Osteocyte (in vitro differentiated cells): ENCODE measurements at places on chromosomes 4 and X. TPM values are rescaled to one million over a fixed set of nuclear protein-coding genes. Genes with fewer than 3 reads are reported as not detected.

Gene NAA11
- total RNA-seq: not detected in 2 replicates

Gene ANXA10
- total RNA-seq: not detected in 2 replicates

Gene CT45A9
- total RNA-seq: not detected in 2 replicates

Gene PNMA5
- total RNA-seq: not detected in 2 replicates

Gene MID1
- total RNA-seq: 10.2 and 12.7 TPM in 2 replicates

Gene N4BP2
- 14.9 and 16.4 TPM in 2 replicates for total RNA-seq

GRCh38 chr4:7325541-7325940 lies 109.2 kb downstream of the PSAPL1 start:
- H3K27me3 ChIP-seq: no peaks in the 10 kb centered on the region
- no peak overlapping the region for H3K27ac ChIP-seq
- no peak overlapping the region for H3K4me3 ChIP-seq
- H3K36me3 ChIP-seq: no peaks in the 10 kb centered on the region
- H3K4me1 ChIP-seq: peaks cover 26% of the 10 kb centered on the region

DNA sequence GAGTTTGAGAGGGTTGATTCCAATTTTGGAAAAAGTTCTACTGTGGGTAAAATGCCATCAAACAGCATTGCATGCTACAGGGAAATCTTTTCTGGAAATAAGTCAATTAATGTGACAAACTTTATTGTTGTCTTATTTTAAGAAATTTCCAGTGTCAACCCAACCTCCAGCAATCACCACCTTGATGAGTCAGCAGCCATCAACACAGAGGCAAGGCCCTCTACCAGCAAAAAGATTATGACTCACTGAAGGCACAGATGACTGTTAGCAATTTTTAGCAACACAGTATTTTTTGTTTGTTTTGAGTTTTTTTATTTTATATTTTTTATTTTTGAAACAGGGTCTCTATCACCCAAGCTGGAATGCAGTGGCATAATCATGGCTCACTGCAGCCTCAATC lies 165.4 kb upstream of the C1QTNF7 start:
- H3K4me1 ChIP-seq: no peaks in the 10 kb centered on the region
- DNase-seq: no peak
- no peak overlapping the region for H3K4me3 ChIP-seq
- no peaks in the 10 kb centered on the region for H3K36me3 ChIP-seq

GRCh38 chr4:99847362-99847976 lies 30.8 kb downstream of the DAPP1 start:
- no peaks in the 10 kb centered on the region for H3K27me3 ChIP-seq
- H3K27ac ChIP-seq: no peak overlapping the region
- no peak overlapping the region for H3K4me3 ChIP-seq
- no peaks in the 10 kb centered on the region for H3K4me1 ChIP-seq

DNA sequence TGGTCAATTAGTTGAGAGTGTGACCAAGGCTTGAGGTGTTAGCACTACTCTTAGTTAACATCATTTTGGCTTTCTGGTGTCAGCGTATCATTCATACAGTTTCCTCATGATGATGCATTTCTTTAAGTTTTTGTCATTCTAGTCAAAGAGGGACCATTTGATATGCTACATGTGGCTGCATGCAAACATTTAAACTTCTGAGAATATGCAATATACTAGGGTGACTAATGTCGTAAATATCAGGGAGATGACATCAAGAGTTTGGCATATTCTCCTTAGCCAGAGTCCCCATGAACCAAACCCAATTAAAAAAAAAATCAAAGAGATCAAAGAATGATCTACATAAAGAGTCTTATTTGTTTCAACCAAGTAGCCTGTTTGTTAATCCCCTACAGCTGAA lies 537.4 kb upstream of the PCDH7 start:
- peaks cover 5% of the 10 kb centered on the region for H3K4me1 ChIP-seq
- H3K36me3 ChIP-seq: no peaks in the 10 kb centered on the region
- H3K4me3 ChIP-seq: no peak overlapping the region
- H3K27ac ChIP-seq: no peak overlapping the region
- DNase-seq: no peak

GRCh38 chrX:68945081-68945602 lies 116.3 kb downstream of the EFNB1 start:
- DNase-seq: no peak
- no peaks in the 10 kb centered on the region for H3K36me3 ChIP-seq
- peaks cover 19% of the 10 kb centered on the region for H3K4me1 ChIP-seq
- H3K27me3 ChIP-seq: no peaks in the 10 kb centered on the region
- H3K27ac ChIP-seq: no peak overlapping the region

DNA sequence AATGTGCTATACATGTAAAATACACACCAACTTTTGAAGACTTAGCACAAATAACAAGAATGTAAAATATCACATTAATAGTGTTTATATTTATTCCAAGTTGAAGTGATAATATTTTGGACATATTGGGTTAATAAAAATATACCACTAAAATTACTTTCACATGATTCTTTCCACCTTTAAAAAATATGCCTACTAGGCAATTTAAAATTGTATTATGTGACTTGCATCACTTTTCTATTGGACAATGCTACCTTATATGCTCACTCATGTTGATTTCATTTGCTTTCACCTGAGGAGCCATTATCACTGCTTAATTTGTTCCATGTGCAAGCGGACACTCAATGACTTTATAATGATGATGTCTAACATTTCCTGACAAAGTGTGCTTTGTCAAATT lies 3.4 kb upstream of the PACRGL start:
- no peak overlapping the region for H3K27ac ChIP-seq
- peaks cover 19% of the 10 kb centered on the region for H3K27me3 ChIP-seq
- no peaks in the 10 kb centered on the region for H3K36me3 ChIP-seq
- no peak for DNase-seq
- peaks cover 16% of the 10 kb centered on the region for H3K4me1 ChIP-seq

DNA sequence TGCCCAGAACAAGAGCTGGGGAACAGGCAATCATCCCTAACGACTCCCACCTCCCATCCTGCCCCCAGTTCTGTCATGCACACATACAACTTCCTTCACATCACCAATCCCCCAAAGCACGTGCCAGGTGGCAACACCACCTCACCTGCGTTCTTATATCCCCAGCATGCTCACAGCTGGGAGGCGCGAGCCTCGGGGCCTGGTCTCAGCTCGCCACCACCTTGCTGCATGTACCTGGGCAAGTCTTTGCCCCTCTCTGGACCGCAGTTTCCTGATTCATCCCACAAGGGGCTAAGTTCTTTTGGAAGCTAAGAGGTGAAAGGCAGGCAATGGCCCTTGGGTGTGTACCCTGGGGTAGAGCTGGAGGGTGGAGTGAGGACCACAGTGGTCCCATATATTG lies 119.2 kb upstream of the PJA1 start:
- no peaks in the 10 kb centered on the region for H3K4me1 ChIP-seq
- H3K27me3 ChIP-seq: no peaks in the 10 kb centered on the region
- no peaks in the 10 kb centered on the region for H3K36me3 ChIP-seq
- no peak for DNase-seq
- no peak overlapping the region for H3K4me3 ChIP-seq

DNA sequence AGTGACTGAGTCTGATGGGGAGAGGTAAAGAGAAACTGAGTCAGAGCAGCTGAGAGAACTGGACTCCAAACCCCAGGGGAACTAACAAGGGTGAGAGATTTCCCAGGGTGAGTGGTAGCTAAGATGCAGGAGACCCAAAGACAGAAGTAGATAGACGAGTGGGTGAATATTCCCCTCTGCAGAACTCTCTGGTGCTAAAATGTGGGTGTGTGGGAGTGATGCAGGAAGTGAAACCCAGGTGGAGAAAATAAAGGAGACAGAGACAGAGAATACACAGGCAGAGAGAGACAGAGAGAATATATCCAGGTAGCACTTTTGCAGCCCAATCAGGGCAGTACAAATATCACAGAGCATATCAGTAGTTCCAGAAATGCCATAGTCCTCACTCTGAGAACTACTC lies 212.5 kb upstream of the ZIC3 start:
- no peak for DNase-seq
- H3K27ac ChIP-seq: no peak overlapping the region
- H3K36me3 ChIP-seq: no peaks in the 10 kb centered on the region
- H3K27me3 ChIP-seq: no peaks in the 10 kb centered on the region
- H3K4me3 ChIP-seq: no peak overlapping the region

DNA sequence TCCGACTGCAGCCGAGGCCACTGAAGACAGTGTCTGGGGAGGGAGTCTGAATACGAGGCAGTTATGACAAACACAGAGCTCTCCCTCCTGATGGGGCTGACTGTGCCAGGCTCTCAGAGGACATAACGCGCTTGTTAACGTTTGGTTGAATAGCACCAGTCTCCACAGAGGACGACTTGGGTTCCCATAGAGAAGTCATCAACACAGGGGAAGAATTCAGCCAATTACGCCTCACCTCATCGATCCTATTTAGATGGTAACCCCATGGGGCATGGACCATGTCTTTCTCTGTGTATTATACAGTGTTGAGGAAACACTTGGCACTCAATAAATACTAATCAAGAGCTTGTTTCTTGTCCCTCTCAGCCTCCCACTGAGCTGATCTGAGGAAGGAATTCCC lies 642.6 kb upstream of the LCORL start:
- H3K4me1 ChIP-seq: no peaks in the 10 kb centered on the region
- no peak overlapping the region for H3K27ac ChIP-seq
- no peaks in the 10 kb centered on the region for H3K36me3 ChIP-seq
- no peaks in the 10 kb centered on the region for H3K27me3 ChIP-seq
- DNase-seq: no peak

DNA sequence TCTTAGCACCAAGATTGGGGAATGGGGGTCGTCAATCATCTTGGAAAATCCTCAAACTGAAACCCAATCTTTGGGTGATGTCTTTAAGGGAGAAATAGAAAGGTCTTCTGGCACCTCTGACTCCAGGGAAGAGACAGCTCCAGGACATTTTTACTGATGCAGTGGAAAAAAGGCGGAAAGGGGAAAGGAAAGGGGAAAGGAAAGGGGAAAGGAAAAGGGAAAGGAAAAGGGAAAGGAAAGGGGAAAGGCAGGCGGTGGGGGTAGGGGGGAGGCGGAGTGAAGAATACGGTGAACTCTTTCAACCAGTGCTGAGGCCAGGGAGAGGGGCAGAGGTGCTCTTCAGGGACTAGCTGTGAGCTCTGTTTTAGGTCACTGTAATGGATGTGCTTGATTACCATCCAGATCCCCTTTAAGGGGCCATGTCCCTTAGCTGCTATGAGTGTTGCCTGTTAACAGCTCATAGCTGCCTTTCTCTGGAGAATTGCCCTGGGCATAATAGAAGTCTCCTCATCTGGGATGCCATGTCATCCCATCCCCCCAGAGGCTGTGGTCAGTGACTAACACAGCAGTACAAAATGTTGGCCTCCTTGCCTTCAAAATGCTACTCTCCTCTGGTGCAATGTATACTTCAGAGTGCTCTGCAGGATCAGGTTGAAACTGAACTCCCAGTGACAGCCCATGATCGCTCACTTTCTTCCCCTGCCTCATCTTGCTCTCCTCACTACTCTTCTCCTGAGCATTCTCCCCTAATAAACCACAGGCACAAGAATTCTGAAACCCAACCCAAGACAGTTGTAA lies 92.4 kb upstream of the AP1S2 start:
- no peaks in the 10 kb centered on the region for H3K36me3 ChIP-seq
- no peaks in the 10 kb centered on the region for H3K27me3 ChIP-seq
- no peak overlapping the region for H3K4me3 ChIP-seq
- no peak for DNase-seq
- peak overlapping the region; percentile 49 for H3K27ac ChIP-seq

GRCh38 chr4:18847249-18847890 lies 825.8 kb upstream of the LCORL start:
- no peaks in the 10 kb centered on the region for H3K36me3 ChIP-seq
- no peak for DNase-seq
- no peak overlapping the region for H3K27ac ChIP-seq
- H3K4me1 ChIP-seq: no peaks in the 10 kb centered on the region
- no peaks in the 10 kb centered on the region for H3K27me3 ChIP-seq

GRCh38 chr4:176319151-176319703 lies 539 bp upstream of the SPCS3 start:
- peaks cover 34% of the 10 kb centered on the region for H3K4me1 ChIP-seq
- H3K36me3 ChIP-seq: peaks cover under 1% of the 10 kb centered on the region
- no peaks in the 10 kb centered on the region for H3K27me3 ChIP-seq
- peak overlapping the region; percentile 97 for H3K27ac ChIP-seq
- H3K4me3 ChIP-seq: peak overlapping the region; percentile 90

- no peak overlapping the region for H3K27ac ChIP-seq
- H3K4me3 ChIP-seq: no peak overlapping the region
- peaks cover 29% of the 10 kb centered on the region for H3K4me1 ChIP-seq
- H3K27me3 ChIP-seq: no peaks in the 10 kb centered on the region
- DNase-seq: no peak
Observed at GRCh38 chrX:71922686-71923085, 12.0 kb downstream of the NHSL2 start.

DNA sequence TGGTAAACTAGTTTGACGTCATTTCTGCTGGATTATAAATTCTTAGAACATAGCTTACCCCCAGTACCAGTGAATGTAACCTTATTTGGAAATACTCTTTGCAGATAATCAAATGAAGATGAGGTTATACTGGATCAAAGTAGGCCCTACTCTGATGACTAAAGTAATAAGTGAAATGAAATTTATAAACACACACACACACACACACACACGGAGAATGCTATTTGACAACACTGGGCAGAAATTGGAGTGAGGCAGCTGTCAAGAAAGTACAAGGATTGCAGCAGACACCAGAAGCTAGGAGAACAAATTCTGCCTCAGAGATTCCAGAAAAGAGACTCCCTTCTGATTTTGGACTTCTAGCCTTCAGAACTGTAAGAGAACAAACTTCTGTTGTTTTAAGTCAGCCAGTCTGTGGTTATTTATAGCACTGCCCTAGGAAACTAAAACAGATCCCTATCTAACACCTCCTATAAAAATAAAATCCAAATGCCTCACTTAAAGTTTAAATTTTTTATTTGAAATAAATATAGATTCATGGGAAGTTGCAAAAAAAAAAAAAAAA lies 448.6 kb downstream of the PCDH18 start:
- no peak overlapping the region for H3K4me3 ChIP-seq
- no peak for DNase-seq
- peaks cover 16% of the 10 kb centered on the region for H3K4me1 ChIP-seq
- no peaks in the 10 kb centered on the region for H3K27me3 ChIP-seq
